Transverse colon (tissue), 4 donors: ENCODE measurements at places on chromosomes 6 and 20.
A peak's percentile ranks its signal among the peaks of the same experiment; 100 is the strongest.

GRCh38 chr20:22985239-22985778 lies 49.8 kb upstream of the SSTR4 start:
- no peak for DNase-seq

- no peak for DNase-seq
These were observed 23.6 kb upstream of the THEMIS start for GRCh38 chr6:127924440-127924839.

DNA sequence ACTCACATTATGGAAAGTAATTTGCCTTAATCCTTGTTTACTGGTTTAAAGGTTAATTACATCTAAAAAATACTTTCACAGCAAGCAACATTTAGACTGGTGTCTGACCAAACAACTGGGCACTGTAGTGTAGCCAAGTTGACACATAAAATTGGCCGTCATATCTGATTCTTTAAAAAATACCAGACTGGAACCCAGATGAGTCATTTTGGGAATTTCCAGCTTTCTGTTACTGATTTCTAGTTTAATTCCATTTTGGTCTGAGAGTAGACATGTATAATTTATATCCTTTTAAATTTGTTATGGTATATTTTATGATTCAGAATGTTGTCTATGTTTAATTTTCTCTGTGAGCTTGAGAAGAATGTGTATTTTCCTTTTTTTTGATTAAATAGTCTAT lies 44.1 kb downstream of the SCP2D1 start:
- DNase-seq = no peak

DNA sequence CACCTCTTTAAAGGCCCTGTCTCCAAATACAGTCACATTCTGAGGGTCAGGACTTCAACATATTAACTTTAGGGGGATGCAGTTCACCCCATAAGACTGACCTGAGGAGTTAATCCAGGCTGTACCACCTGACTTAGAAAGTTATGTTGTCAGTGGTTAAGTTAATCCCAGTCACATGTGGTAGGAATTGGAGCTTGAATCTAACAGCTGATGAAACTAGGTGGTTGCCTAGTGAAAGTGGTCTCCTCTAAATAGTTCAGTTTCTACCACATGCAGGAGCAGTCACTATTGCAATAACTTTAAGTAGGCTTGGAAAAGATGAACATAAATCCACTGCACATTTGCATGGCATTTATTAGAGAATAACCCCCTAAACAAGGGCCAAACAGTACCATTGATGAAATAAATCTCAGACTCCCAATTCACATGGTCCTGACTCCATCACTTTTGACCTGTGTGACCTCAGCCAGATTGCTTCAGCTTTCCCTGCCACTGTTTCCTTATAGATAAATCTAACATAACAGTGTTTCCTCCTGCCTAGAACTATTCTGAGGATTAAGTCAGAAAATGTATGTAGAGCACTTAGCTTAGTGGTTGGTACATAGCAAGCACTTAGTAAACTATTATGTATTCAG lies 20.1 kb downstream of the SAMD5 start:
- no peak for DNase-seq

- peak; percentile 54 for DNase-seq
These were observed 8.8 kb upstream of the NDRG3 start for GRCh38 chr20:36754656-36755222.

- peak; percentile 24 for DNase-seq
These were observed 116.0 kb upstream of the CITED2 start for GRCh38 chr6:139490482-139490881.

- DNase-seq = no peak
These were observed 1.6 kb downstream of the PPARD start for GRCh38 chr6:35343835-35344550.

DNA sequence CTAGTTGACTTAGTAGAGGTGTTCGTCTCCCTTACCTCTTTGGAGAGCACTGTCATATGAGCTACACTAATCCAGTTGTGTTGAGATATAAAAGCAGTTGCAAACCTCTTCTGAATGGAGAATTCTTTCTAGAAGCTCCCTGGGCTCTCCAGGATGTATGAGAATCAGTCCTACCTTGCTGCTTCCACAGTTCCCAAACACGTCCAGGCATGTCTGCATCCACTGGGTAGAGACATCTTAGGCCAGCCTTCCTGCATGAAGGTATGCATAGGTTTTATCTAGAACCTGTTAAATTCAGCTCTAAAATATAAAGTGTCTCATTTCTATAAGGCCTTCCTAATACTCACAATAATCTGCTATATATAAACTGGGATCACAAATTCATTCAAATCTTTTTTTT lies 297.7 kb downstream of the CDC5L start:
- no peak for DNase-seq

GRCh38 chr20:45834797-45835161 lies 1.2 kb downstream of the SNX21 start:
- no peak for DNase-seq

DNA sequence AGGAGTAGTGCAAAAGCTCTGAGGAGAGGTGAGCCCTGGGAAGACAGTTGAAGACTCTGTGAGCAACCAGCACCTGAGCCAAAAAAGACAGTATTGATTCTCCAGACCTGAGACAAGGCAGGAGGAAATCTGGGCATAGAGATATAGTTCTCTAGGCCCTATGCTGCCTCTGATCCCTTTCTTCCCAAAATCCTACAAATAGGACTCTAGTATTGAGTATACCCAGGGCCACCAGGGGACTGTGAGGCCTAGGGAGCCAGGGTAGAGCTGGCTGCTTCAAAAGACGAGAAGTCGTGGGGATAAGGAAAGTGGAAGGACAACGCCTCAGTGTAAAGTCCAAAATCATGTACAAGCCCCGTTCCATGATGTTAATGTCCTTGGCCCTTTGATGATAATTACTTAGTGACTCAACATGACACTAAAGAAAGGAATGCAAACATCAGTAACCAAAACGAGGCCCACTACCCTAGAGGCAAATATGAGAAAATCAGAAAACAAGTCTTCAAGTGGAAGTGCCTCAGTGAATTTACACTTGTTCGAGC lies 197.3 kb upstream of the PROKR2 start:
- peak; percentile 49 for DNase-seq

- peak; percentile 67 for DNase-seq
These were observed 31.1 kb downstream of the NTSR1 start for GRCh38 chr20:62739581-62740285.

- no peak for DNase-seq
These were observed 245.0 kb upstream of the KHDRBS2 start for GRCh38 chr6:62530985-62531384.

DNA sequence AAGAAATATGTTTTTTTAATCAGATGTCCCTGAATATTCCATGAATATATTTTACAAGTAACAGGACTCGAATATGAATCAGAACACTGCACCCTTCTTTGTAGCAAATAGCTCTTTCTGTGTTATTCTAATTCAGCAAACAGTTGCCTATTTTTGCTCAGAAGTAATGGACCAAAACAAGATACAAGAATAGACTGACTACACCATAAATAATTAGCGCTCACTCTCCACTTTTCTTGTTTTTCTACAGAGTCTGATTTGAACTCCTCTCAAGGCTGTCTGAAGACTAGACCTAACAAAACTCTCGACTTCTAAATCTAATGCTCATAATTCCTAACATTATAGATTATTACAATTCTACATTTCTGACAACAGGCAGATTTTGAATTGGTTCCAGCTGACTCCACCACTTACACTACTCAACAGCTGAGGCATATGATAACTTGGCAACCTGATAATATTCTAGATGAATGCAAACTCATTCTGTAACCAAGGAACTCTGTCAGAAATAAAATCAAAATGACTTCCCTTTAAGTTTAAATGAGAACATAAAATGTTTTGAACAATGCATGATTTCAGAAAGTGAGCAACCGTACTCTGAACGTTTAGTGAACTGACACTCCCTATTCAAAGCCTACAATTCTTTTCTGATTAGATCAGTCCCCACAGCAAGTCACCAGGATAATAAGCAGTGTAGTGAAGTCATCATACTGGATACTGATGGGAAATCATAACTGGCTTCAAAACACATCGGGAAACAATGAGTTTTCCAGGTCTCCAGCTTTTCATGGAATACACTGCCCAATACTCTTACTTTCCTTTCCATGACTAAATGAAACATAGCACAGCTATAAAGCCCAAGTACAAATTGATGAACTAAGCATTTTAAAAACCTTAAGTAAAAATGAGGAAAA lies 114.2 kb upstream of the BEND6 start:
- no peak for DNase-seq

DNA sequence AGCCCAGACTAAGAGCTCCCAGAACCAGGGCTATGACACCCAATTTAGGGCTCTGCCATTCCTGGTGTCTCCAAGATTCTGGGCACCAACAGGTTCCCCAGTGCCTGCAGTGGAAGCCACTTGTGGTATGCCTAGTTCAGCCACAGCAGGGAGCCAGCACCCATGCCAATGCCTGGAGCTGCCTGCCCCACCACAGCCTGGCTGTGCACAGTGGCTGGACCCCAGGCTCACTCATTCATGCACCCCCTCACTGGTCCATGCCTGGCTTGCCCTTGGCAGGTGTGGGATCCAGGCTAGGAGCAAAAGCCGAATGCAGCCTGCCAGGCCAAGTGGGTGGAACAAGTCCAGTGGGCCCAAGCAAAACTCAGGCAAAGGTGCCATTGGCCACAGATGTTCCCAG lies 91.9 kb downstream of the MKKS start:
- no peak for DNase-seq

DNA sequence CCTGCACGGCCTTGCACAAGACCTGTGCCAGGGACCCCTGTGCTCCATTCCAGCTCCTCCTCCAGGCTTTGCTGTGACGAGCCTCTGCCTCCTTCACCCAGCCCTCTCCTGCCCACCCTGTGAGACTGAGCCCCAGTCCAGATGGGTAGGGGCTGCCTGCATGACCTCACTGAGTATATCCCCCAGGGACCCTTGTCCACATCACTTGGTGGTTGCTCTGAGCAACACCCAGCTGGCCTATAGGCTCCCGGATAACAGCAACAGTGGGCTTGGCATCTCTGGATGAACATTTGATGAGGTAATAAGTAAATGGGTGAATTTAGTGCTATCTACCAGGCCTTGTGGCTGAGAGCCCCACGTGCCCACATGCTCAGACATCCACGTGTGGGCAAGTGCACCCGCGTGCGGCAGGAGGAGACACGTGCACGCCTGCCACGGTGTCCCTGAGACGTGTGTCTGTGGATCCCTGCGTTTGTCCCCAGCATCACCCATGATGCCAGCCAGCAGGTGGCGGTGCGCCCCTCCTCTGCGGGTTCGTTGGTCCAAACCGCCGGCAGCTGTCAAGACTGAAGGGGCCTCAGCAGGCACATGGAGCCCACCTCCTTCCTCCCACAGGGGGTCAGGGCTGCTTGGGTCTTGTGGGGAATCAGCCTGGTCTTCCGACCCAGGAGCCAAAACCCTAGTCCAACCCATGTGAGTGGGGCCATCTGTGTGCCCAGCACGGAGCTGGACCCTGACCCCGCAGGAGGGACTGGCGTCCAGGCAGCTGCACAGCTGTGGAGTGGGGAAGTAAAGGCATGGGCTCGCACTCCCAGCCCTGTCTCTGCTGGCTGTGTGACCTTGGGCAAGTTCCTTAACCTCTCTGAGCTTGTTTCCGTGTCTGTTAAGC lies 45.9 kb downstream of the FGD2 start:
- peak; percentile 94 for DNase-seq

DNA sequence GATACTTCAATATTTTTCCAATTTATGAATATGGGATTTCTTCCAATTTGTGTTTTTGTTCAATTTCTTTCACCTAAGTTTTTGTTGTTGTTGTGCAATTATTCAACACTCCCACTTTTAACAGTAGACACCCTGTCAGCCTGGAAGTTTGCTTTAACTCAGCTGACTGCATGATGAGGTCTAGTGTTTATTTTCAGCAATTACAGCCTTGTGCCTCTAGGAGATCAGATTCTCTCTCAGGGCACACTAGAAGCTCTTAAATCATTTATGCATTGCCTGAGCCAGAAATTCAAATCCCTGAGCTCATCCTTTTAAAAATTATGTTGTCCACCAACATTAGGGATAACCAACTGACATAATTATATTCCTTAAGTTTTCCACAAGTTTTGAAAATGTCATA lies 85.7 kb downstream of the MRAP2 start:
- DNase-seq = no peak

GRCh38 chr20:25390538-25391528 lies at the start of gene ABHD12:
TSS of gene ABHD12 (minus strand) at chr20:25390835. CDS start at chr20:25390703, 132 bp downstream.
- peak; percentile 98 for DNase-seq

DNA sequence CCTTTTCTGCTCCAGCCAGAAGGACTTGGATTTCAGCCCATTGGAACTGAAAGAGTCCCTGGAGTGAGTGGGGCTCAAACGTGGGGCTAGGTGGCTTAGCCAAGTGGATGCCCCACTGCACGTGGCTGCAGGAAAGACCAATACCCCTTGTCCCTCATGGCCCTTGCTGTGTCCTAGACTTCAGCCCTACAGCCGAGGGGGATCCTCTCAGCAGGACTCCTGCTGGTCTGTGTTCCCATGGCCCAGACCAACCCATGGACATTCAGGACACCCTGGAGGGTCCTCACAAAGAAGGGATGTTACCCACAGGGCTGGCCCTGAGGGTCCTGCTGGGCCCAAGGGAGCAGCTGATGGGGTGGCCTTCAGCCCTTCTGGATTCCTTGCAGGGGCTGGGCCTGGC lies 30.0 kb upstream of the PHACTR3 start:
- no peak for DNase-seq

- no peak for DNase-seq
These were observed 398.7 kb upstream of the MARCKS start for GRCh38 chr6:113458368-113459010.

DNA sequence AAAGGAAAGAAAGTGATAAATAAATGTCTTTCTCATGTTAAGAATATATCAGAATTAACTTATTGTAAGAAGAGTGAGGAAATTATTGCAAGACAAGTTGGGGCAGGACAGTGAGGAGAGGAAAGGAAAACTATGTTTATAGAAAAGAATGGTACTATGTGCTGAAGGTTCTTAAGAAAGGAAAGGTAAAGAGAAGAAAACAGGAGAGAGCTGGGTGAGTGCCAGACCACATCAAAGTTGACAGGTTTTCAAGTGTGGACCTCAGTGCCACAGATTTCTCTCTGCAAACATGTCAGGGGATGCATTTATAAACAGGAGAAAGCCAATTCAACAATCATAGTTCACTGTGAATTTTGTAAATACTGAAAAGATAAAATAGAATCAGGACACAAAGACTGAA lies 439.2 kb downstream of the PKHD1 start:
- DNase-seq = no peak

DNA sequence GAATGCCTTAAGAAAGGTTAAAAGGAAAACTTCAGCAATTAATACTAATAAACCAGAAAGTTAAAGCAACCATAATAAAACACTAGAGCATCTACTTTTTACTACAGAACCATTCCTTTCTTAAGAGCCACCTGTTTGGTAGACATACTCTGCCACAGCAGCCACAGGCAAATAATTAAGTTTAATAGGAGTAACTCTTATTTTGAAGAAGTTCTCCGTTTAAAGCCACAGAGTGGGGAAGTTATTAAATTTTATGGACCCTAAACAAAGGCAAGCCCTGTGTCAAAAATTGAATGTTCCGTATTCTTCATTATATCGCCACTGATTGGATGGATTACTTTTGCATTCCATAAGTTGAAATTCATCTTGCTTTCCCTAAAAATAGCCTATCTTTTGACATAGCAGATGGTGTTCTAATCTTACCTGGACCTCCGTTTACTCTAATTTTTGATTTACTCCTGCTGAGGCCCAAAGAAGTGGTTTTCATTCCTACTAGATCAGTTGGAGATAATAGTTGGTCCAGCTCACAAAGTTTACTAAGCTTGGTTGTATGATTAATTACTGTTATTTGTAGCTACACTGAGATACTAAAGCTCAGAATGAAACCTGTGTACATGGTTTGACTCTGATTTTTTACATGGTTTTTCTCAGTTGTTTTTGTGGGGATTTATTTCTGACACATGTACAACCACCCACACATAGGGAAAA lies 140.4 kb upstream of the SUPT3H start:
- no peak for DNase-seq

GRCh38 chr20:8457978-8458377 lies 325.9 kb downstream of the PLCB1 start:
- no peak for DNase-seq

GRCh38 chr6:113486199-113486598 lies 370.9 kb upstream of the MARCKS start:
- no peak for DNase-seq
